ENCODE measurements at places on chromosomes 2 and 18.

GRCh38 chr2:56357655-56358295, 174.0 kb downstream of the CCDC85A start:
- no peak for DNase-seq

GRCh38 chr2:74845217-74845751, 11.4 kb downstream of the HK2 start:
- DNase-seq = no peak

DNA sequence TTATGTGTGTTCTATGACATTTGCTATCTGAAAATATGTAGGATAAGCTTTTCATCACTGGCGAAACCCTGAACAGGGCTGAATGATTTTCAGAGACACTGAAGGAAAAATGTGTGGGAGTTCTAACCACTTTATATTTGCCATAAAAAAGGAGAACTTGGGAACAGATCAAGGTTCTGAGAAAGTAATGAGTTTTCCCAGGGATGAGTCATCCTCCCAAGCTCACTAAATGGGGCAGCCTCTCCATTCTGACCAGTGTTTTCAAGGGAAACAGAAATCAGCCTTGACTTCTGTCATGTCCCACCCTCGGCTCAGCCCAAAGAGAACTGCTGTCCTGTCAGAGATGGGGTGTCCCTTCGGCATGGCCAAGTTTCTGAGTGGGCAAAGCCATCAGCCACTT, 2109.8 kb upstream of the CELF4 start:
- no peak for DNase-seq

GRCh38 chr2:65186093-65186868, 41.4 kb upstream of the ACTR2 start:
- DNase-seq = no peak

DNA sequence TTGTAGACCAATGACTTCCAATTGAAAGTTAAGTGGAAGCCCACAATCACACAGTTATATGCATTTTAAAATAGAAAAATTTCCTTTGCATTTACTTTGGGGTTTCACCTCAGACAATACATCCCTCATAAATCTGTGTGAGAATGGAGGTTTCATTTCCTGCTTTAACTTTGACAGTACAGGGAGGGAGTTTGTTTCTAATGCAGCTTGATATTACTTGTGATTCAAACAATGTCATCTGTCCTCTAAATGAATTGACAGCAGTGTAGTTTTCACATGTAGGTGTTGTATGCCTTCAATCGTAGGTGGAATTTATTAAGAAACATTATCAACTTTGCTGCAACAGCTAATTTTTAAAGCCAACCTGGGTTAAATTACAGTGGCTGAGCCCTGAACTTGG, 75.2 kb downstream of the TMEFF2 start:
- no peak for DNase-seq

DNA sequence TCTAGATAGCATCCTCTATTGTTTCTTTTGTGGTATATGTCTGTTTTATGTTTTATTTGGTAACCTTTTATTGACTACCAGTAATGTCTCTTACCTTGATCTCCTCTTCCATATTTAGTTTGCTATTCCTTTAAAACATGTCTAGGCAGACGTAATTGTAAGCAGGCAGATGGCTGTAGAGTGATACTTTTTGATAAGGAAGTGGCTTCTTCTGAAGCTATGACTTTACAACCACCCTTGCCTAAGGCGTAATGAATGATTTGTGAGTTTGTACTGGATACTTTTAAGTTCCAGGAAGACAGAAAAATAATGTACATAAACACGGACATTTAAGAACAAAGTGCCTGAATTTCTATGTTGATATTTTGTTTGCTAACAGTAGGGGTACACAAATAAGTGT, 85.6 kb downstream of the ZNF804A start:
- DNase-seq = no peak

GRCh38 chr2:207616185-207616584, 9.0 kb downstream of the METTL21A start:
- DNase-seq = no peak

DNA sequence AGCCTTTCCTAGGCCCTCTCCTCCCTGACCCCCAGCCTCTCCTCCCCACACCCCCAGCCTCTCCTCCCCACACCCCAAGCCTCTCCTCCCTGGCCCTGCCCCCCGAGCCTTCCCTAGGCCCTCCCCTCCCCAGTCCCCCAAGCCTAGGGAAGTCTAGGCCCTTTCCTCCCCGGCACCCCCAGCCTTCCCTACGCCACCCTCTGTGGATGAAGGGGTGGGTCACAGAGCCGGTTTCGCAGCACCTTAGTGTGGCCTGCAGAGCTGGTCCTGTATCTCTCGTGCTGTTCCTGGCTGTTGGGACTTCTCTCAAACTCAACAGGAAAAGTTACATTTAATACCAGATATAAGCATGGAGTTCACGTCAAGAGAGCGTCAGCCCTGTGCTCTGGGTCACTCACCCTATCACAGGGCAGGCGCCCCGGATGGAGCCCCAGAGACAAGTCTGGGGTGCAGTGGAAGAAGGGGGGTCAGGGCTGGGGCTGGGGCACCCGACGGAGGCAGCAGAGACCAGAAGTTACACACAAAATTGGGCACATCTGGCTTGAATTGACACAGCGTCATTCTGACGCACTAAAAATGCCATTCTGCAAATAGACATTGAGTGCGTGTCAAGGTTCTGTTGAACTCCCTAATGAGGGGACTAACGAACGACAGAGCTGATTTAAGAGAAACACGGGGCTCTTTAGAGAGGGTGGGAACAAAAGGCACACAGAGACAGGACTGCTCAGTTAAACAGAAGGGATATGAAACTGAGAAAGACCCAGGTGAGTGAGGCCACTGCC, 24.0 kb downstream of the KCNIP3 start:
- DNase-seq = no peak

DNA sequence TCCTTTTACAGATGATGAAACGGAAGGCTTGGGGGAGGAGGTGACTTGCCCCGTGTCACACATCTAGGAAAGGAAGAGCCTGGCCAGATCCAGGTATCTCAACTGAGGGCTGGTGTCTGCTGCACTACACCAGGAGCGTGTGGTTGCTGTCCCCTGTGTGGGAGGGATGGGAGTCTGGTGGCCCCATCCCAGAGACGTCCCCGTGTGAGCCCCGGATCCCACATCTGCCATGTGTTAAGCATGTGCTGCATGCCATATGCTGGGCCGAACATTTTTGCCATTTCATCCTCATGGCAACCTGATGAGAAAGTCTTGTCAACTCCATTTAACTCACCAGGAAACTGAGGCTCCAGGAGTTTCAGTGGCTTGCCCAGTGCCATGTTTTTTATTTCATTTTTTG, 4.2 kb downstream of the GAREM2 start:
- no peak for DNase-seq

DNA sequence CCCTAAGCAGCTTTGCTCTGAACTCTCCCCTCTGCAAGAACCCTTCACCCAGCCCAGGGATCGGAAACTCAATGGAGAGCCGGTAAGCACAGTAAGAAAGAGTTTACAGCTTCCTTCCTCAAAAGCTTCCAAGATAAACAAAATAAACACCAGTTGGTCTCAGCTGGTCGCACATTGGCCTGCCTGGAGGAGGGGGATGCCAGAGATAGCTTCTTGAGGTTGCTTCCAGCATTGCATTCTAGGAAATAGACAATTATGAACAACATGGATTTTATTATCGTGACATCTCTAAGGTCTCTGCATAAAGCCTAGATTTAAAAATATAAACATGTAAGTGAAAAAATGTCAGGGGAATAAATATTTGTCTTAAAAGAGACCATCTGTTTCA, 141.5 kb upstream of the PKDCC start:
- no peak for DNase-seq

GRCh38 chr18:37496568-37496967, 69.0 kb downstream of the CELF4 start:
- DNase-seq = no peak

DNA sequence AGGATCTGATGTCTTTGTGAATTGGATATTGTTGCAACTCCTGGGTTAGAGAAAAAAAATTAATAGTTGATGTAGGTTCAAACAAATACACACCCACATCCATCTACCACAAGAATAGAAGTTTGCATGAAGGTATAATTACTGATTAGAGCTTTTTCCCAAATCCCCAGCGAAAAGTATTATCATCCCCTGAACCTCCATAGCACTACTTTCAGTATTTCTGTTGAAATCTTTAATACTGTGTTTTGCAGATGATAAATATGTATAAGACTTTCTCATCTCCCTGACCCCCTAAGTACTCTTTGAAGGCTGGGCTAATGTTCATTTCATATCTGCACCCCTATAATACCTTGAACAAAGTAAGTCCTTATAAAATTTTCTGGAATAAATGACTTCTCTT, 6.4 kb downstream of the FN1 start:
- no peak for DNase-seq

- DNase-seq = no peak
These were observed 403.4 kb upstream of the CDH7 start for GRCh38 chr18:65347446-65347845.

DNA sequence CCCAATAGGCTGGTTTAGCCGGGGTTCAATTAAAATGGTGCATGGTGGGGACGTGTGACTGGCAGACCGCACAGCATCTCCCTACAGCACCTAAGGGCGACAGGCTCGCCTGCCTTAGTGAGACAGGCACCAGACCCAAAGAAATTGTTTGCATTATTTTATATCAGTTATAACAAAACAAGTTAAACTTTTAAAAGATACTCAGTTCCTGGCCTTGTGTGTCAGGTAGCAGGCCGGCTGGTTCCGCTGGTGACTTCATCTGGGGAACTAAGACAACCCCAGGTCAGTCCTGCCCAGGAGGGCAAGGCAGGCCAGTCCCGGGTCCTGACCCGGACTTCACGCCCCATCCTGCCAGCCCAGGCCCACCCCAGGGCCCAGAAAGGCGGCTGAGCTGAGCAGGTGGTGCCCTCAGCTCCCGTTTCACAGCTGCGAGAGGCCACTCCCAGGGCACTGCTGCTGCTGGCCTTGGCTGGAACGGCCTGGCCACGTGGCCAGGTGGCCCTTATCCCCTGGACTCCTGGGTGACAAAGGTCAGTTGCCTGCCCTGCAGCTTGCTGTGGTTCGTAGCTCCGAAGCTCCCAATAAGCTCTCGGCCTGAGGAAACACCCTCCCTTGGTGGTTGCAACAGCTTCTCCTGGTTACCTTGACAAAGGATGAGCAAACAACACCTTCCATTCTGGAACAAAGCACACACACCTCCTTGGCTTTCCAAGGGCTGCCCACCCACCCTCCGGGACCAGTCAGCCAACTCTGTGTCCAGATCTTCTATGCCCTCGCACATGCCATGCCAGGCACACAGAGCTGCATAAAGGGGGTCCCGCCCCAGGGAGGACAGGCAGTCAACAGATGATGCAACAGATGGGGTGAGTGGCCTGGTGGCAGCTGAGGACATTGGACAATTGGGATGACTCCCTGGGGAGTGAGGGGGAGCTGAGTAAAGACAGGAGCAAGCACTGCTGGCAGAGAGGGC, 11.3 kb upstream of the AGXT start:
- DNase-seq = no peak

GRCh38 chr2:123209202-123209601, 815.9 kb upstream of the CNTNAP5 start:
- no peak for DNase-seq

DNA sequence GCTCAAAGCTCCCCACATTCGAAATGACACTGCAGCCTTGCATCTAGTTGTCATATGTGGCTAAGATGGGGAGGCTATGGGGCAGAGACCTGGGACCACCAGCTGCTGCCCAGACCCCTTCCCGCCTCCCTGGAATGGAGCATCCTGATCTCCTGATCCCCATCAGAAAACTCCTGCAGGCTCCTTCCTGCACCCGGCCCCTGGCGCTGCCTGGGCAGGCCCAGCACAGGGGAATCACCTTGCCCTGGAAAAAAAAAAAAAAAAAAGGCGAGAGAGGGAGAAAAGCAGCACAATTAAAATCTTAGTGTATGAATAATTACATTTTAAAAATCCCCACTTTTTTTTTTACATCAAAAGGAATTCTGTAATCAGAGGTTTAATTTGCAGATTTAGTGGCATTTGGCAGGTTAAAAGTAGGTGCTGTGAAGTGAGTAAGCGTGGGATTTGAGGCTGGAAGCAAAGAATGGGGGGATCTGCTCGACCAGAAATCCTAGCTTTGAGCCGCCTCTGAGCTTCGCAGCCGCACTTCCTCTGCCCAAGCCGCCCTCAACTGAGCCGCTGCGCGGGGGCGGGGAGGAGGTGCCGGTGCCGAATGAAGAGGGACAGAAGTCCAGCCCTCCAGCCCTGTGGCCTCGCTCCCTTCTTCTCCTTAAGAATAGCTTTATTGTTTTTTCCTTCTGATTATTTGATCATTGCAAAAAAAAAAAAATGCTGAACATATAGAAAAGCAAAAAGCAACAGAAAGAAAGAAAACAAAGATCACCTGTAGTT, 30.0 kb downstream of the THNSL2 start:
- no peak for DNase-seq

GRCh38 chr18:62786689-62787088, 71.3 kb downstream of the PHLPP1 start:
- no peak for DNase-seq

DNA sequence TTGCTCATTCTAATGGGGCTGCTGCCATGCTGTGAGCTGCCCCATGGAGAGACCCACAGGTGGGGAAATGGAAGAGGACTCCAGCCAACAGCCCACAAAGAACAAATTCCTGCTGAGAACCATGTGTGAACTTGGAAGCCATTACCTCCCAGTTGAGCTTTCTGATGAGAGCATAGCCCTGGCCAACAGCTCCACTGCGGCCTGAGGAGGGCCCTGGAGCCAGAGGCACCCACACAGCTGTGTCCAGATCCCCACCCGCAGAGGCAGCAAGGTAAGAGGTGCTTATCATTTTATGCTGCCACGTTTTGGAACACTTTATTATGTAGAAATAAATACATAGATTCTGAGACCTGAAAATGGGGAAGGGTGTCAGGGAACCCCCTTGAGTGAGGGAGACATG, 44.2 kb upstream of the OTOS start:
- DNase-seq = no peak

DNA sequence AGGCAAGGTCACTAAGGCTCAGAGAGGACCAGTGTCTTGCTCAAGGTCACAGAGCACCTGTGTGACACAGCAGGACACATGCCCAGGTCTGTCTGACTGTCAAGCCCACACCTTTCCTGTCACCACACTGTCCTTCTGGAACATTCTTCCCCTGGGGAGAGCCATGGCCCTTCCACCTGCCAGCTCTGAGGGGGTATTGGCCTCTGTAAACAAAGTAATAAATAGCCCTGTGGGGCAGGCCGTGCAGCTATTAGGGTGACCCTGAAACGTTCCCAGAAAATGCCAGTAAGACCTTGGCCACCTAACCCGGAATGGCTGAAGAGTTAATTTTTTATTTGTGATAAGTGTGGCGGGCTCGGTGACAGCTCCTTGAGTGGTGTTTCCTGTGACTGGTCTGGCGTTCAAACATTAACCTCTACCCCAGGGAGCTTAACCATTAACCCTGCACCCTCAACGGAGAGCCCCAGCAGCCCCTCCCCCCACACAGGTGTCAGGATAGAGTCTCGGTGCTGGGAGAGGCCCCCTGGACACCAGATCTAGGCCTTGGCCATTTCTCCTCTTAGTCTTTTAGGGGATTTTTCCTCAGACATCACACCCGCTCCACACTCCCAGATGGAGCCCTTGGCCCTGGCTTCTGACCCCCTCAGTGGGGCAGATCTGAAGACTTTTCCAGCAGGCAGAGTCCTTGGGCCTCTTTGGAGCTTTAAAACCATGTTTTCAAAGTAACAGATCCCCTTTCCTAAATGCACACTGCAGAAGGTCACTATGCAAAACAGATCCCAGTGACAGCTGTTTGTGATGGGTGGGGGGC, 36.6 kb downstream of the SCTR start:
- DNase-seq = no peak

GRCh38 chr18:49047540-49047939, 96.8 kb upstream of the SMAD7 start:
- DNase-seq = no peak

Measured in activated naive CD4-positive, alpha-beta T cell (primary cell).